ENCODE measurements at places on chromosomes 7 and 10.

DNA sequence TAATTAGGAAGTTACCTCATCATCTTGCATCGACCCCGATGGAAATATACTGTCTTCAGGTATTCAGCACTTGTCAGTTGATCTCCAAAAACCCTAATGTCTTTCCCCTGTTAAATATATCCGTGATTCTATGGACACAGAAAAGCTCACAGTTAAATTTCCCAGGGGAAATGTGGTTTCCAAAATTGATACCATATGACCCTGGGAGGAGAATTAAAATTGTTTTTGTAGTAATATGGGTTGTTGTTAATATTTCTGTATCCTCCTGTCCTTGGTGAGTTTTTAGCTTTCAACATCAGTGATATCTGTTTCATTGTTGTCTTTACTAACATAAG lies 132.1 kb downstream of the CELF2 start:
- no peak for DNase-seq

GRCh38 chr7:31633894-31634494 lies 53.0 kb upstream of the PPP1R17 start:
- DNase-seq = peak; percentile 58

GRCh38 chr10:75417522-75417927 lies 13.9 kb upstream of the LRMDA start:
- no peak for DNase-seq

- DNase-seq = peak; percentile 59
Observed at GRCh38 chr10:110209454-110209925, 2.1 kb downstream of the MXI1 start.

DNA sequence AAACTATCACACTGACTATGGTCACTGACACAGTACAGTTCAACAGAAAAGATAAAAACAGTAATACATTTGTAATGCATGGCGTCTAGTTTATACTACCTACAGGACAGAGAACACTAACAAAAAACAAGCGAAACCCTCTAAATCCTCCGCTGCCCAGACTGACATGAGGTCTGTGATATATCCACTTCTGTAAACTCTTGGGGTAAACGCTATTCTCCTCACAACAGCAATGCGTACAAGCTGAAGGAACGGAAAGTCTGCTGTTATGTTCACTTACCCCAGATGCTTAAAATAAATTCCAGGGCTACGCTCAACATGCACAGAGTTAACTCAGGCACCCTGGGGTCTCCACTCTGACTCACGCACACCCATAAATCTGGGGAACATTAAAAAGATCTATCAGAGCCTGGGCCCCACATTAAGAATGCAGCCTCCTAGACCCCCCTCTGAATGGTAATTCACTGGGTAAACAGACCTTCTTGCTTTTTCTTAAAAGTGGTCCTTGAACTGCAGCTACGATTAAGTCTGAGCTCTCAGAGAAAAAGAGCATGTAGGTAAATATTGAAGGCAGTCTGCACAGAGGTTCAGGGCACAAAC lies 105.6 kb downstream of the CTBP2 start:
- no peak for DNase-seq

- no peak for DNase-seq
Observed at GRCh38 chr10:20486791-20487190, 410.3 kb downstream of the NEBL start.

DNA sequence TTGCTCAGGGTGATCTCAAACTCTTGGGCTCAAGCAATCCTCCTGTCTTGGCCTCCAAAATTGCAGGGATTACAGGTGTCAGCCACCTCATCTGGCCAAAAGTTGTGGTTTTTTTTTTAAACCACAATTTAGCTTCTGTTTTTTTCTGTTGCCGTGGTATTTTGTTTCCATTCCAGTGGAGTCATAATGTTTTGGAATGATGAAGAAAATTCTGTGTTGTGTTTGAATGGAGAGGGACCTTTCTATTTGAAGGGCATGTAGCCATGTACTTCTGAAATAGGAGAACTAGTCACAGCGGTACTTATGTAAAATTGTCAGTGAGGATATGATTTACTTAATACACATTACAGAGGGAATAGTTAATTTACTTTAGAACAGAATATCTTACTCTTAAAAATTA lies 201.3 kb downstream of the ARL4A start:
- no peak for DNase-seq

GRCh38 chr10:101079874-101080273 lies 18.1 kb downstream of the KAZALD1 start:
- no peak for DNase-seq

- no peak for DNase-seq
Observed at GRCh38 chr10:102159051-102159597, 6.9 kb downstream of the NOLC1 start.

GRCh38 chr7:47423196-47423595 lies 158.7 kb downstream of the TNS3 start:
- no peak for DNase-seq

Data from HuH-7 (cell line).